ENCODE measurements at places on chromosomes 2 and 18. TPM values are rescaled to one million over a fixed set of nuclear protein-coding genes. Genes with fewer than 3 reads are reported as not detected.
A peak's percentile ranks its signal among the peaks of the same experiment; 100 is the strongest.

The CCDC148 gene
- not detected for total RNA-seq

DNA sequence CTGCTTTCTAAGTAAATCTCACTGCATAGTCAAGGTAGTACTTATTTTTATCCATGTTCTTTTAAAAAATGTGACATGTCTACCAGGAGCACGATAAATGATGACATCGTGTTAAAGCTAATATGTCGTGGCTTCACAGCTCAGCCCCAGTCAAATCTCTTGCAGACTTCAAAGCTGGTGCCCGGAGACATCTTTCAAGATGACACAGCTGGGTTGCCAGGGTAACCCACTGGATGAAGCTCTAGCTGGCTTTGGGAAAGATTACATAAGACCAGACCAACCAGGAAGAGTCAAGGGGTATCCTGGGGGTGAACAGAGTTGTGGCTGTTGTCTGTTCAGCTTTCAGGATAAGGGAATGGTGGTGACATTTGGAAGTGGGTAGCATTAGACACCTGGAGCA lies 67.8 kb downstream of the VSNL1 start:
- DNase-seq: no peak

GRCh38 chr2:99354070-99354469 lies 16.9 kb downstream of the EIF5B start:
- DNase-seq: no peak

DNA sequence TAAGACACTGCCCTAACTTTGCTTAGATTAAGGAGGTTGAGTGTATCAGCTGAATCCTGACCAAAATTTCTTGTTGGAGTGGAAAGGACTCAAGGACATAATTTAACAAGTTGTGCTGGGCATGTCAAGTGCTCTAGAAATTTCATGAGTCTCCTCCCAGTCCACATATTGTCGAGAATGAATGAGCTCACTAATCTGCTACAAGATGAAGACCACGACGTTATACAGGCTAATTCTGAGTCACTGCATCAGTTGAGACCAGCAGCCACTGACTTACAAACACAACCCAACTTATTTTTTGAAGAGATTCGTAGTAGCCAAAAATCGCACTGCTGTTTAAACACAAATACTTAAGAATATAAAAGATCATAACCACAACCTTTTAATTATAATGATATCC lies 28.7 kb upstream of the SLC8A1 start:
- DNase-seq: no peak

The RBM44 gene
- 1.1 TPM for total RNA-seq

DNA sequence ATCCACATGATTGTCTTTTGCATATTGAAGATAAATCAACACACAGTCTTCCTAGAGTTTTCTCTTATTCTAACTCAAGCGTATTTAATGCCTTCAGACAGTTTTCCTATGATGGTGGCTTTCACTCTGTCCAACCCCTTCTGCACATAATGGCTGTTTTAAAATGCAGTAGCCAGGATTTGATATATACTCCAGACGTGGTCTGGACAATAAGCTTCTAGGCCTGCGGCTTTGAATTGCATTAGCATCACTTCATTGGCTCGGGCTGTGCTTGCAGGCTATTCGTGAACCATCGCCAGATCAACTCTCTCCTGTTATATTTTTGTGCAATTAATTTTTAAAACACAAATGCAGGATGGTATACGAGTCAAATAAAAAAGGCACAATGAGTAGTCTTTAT lies 235.3 kb downstream of the BCL2 start:
- DNase-seq: no peak

DNA sequence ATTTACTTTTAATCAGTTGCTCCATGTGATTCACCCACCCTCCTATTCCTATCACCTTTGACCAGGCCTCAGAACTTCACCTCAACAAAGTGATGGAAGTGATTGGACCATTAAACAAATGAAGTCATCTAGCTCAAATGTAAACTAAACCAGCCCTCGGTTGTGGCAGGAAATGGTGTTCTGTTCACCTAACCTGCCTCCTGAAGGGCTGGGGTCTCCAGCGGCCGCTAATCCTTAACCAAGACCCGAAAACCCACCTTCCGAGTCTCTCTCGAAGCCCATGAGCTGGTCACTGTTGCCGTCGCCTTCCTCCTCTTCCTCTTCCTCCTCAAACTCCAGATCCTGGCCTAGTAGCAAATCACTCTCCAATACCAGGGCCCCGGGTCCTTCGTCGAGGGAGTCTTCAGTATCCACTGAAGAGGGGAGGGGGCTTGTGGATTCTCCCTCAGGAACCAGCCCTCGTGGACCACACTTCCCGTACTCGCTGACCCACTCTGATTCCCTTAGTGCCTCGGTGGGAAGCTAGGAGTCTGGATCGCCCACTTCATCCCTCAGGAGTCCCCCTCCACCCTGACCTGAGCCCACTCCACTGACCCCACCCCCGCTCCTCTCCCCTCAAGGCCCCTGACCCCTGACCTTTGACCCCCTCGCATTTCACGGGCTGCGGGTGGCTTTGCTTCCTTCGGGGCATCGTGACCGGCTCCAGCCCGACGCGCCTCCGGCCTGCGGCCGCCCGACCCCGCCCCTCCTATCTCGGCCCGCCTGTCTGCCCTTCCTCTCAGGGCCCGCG lies 503 bp downstream of the ZNF513 start:
- DNase-seq: peak; percentile 20

- no peak for DNase-seq
These were observed 74.9 kb upstream of the APCDD1 start for GRCh38 chr18:10379522-10379921.

The COL3A1 gene
- 0.13 TPM for total RNA-seq

- DNase-seq: no peak
These were observed 6.2 kb downstream of the ALS2 start for GRCh38 chr2:201774546-201774945.

DNA sequence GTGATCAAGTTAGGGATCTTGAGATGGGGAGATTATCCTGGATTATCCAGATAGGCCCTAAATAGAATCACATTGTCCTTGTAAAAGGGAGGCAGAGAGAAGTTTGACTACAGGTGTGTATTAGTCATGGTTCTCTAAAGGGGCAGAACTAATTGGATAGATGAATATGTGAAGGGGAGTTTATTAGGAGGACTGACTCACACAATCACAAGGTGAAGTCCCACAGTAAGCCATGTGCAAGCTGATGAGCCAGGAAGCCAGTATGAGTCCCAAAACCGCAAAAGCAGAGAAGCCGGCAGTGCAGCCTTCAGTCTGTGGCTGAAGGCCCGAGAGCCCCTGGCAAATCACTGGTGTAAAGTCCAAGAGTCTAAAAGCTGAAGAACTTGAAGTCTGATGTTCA lies 275.8 kb downstream of the KCNS3 start:
- no peak for DNase-seq

The FARSB gene
- total RNA-seq: 48.9 TPM

DNA sequence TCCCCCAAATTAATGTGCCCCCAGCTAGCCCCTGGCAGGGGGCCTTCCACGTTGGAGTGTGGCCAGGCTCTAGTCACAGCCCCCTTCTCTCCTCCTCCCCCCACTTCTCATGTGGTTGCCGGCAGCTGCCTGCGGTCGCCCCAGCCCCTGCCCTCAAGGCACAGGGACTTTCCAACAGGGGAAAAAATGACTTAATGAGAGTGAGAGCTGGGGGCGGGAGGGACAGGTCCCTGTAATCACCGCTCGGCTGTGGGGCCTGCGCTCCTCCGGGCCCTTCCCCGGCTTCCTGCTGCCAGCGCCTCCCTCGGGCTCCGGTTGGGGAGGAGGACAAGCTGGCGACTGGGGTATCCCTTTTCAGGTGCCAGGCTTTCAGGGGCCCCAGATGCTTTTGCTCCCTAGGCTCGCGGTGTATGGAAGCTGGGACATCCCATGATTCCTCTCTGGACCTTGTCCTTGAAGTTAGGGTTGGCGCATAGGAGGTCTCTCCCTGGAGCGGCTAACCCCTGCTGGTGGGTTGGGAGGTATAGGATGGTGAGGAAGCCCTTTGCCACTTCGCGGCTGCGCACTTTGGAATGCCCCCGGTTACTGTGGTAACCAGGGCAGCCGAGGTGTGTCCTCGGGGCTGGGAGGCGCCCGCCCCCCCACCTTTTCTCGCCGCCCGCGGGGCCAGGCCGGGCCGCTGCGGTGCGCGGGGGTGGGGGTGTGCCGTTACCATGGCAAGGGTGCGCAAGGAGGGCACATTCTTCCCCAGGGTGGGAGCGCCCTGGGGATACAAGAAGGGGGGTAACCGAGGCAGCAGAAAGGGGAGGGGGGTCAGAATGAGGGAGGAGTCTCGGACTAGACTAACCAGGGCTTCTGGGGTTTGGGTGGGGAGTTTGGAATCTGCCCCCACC lies 16.1 kb downstream of the WNT10A start:
- DNase-seq: peak; percentile 84

The QPCT gene
- 1.6 TPM for total RNA-seq

The BARD1 gene
- total RNA-seq: 34.0 TPM

GRCh38 chr2:138306626-138307025 lies 194.9 kb upstream of the SPOPL start:
- DNase-seq: no peak

GRCh38 chr2:234682492-234683228 lies 185.8 kb upstream of the ARL4C start:
- no peak for DNase-seq

DNA sequence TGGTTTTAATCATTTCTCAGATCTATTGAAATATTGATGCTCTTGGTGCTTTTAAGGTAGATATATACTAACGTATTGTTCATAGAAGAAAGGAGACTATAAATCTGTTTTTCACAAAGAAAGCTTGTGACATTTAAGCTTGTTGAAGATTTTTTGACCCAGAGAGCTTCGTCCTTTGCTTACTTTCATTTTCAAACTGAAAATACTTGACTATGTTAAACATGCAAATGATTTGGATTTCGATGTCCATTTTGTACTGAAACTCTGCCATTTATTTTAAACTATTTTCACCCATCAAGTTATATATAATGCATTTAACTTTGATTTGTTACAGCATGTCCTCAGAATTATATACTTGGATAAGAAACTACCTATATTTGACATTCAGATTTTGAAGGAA lies 85.2 kb downstream of the SLC4A10 start:
- DNase-seq: no peak

The UGT1A4 gene
- total RNA-seq: not detected

- no peak for DNase-seq
These were observed 72.9 kb downstream of the C1QL2 start for GRCh38 chr2:119085613-119086012.

The NEU2 gene
- total RNA-seq: not detected

DNA sequence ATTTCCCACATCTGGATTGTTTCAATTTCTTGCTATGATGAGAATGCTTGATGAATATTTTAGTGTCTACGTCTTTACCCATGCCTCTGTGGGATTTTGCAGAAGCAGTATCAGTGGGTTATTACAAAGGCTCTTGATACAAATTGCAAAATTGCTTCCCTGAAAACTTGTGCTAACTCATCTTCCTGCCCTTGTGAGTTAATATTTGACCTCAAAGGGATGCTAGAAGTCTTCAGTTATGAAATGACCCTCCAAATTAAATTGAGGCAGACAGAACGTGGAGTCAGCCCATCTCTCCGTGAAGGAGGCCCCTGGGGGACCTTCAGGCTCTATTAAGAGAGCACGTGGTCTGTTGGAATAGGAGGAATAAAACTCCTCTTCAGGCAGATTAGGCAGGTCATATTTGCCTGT lies 239.2 kb upstream of the HS6ST1 start:
- no peak for DNase-seq

The IL37 gene
- not detected for total RNA-seq

DNA sequence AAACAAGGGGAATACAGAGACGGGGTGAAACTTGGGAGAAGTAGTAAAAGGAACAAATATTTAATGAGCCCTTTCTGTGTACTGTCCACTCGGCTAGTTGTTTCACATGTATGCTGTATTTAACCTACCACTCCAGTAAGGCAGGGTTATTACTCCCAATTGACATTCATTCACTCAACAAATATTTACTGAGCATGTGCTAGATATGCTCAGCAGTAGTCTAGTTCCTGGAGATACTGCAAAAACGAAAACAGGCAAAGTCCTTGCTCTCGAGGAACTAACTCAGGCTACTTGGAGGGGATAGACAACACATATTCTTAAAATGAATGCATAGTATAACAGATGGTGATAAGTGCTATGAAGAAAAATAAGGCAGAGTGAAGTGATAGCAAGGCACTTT lies 207.3 kb downstream of the SS18 start:
- no peak for DNase-seq

- DNase-seq: no peak
These were observed 2.0 kb downstream of the PAIP2B start for GRCh38 chr2:71224935-71225334.

The ZNF521 gene
- not detected for total RNA-seq

DNA sequence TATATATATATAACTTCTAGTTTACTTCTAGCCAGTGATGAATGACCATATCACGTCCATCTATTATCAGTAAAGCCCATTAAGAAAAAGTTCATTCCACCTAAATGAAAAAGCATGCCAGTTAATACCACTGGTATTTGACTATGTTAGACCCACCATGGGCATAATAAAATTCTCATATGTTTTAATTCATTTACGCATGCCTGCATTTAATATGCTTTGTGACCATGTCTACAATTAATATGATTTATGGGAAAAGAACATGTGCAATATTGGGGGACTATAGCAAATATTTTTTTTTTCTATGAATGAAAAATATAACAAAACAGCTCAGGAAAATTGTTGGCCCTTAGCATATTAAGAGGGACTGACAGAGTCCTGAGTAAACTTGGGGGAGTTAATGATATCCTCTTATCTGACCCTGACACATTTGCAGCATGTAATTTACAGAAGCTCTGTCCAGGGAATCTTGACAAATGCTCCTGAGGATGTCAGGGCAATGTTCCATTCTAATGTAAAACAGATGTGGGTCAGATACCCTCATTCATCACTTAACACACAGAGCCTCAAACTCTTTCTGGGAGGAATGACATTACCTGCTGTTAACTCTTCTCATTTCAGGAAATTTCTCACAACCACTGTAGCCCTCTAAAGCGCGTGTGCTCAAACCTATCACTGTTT lies 90.6 kb downstream of the PAX3 start:
- DNase-seq: no peak

The TMEFF2 gene
- total RNA-seq: not detected
